Suppressor macrophage treated with lipopolysaccharide for 4 hours (primary cell): ENCODE measurements at places on chromosomes 16 and 17.

GRCh38 chr16:78813661-78814311, 714.3 kb downstream of the WWOX start:
- DNase-seq = no peak

GRCh38 chr17:33436321-33436720, 143.2 kb upstream of the ASIC2 start:
- peak; percentile 1 for DNase-seq

- DNase-seq = peak; percentile 69
These were observed 100.9 kb downstream of the PARN start for GRCh38 chr16:14529010-14529669.

- DNase-seq = no peak
These were observed 6.2 kb downstream of the GGA2 start for GRCh38 chr16:23504076-23504452.

DNA sequence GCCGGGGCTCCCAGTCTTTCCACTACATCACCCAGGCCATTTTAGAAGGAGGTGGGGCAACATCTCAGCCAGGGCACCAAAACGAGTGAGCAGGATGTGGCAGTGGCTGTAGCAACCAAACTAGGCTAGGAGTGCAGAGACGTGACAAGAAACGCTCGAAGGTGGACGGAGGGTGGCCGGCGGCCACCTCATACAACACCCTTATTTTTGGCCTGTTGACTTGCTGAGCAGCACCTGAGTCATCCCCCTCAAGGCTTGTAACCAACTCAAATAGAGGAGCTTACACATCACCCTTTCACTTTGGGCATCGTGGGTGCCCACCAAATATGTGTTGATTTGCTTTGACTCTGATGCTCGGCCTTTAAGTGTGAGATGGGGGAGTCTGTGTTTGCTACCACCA, 23.7 kb upstream of the SOX9 start:
- DNase-seq = no peak

DNA sequence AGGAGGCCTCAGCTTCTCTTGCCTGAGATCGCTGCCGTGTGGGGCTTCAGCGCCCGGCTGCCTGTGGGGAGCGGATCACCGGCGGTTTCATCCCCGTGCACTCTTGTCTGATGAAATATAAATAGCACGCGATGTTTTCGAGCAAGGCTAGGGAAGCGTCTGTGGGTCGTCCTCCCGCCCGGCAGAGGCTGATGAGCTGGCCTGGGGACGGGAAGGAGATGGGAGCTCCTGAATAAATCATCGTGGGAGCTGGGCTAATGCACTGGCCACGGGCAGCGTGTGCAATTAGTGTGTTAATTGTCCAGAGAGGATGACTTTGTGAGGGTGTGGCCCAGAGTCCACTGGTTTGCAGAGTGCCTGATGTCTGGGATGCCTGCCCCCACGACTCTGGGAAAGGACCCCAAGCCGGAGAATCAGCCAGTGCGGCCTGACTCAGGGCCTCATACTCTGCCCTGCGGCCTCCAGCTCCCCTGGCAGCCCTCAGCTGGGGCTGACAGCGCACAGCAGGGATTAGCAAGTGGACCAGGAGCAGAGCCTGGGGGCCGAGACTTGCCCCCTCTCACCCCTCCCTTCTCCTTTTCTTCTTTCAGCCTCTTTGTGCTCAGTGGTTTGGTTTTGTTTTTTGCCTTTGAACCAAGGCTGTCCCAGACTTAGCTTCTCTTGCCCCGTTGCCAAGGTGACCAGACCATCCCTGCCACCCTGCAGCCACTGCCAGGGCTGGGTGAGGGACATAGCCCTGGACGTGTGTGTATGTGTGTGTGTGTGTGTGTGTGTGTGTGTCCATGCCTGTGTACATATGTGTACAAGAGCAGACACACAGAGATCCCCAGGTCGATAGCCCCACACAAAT, 21.4 kb downstream of the KCNJ12 start:
- DNase-seq = no peak

DNA sequence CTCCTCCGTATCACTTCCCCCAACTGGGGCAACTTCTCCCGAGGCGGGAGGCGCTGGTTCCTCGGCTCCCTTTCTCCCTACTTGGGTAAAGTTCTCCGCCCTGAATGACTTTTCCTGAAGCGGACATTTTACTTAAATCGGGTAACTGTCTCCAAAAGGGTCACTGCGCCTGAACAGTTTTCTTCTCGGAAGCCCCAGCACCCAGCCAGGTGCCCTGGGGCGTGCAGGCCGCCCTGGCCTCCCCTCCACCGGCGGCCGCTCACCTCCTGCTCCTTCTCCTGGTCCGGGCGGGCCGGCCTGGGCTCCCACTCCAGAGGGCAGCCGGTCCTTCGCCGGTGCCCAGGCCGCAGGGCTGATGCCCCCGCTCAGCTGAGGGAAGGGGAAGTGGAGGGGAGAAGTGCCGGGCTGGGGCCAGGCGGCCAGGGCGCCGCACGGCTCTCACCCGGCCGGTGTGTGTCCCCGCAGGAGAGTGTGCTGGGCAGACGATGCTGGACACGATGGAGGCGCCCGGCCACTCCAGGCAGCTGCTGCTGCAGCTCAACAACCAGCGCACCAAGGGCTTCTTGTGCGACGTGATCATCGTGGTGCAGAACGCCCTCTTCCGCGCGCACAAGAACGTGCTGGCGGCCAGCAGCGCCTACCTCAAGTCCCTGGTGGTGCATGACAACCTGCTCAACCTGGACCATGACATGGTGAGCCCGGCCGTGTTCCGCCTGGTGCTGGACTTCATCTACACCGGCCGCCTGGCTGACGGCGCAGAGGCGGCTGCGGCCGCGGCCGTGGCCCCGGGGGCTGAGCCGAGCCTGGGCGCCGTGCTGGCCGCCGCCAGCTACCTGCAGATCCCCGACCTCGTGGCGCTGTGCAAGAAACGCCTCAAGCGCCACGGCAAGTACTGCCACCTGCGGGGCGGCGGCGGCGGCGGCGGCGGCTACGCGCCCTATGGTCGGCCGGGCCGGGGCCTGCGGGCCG, 1.6 kb downstream of the HIC1 start:
- peak; percentile 48 for DNase-seq

- DNase-seq = no peak
These were observed 677 bp upstream of the ZNHIT3 start for GRCh38 chr17:36485805-36486203.

DNA sequence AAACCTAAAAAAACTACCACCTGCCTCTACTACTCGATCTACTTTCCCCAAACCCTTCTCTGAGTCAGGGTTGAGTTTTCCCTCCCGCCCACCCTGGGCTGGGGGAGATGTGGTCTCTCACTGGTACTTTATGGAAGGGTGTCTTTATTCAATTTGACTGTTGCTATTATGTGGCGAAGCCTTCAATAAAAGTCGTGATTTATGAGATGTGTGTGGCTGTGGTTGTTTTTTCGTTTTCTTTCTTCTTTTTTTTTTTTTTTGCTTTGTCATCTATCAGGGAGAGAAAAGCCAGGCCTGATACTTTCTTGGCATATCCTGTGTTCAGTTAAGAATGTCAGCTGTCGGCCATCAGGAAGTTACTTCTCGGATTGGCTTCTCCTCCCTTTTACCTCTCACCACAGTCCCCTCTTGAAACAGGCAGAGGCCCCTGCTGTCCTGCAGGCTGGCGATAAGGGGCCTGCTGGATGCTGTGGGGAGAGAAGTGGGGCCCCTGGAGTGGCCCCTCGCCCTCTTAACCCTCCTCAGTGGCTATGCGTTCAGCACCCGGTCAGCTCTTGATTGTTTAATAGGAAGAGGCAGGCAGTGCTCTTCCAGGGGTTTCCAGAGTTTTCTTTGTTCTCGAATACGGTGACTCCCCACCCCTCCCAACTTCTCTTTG, 123.0 kb downstream of the MSI2 start:
- no peak for DNase-seq

GRCh38 chr17:15479703-15480102, 12.3 kb upstream of the CDRT4 start:
- no peak for DNase-seq

- DNase-seq = peak; percentile 63
These were observed 14.9 kb upstream of the STAT3 start for GRCh38 chr17:42403150-42403549.

DNA sequence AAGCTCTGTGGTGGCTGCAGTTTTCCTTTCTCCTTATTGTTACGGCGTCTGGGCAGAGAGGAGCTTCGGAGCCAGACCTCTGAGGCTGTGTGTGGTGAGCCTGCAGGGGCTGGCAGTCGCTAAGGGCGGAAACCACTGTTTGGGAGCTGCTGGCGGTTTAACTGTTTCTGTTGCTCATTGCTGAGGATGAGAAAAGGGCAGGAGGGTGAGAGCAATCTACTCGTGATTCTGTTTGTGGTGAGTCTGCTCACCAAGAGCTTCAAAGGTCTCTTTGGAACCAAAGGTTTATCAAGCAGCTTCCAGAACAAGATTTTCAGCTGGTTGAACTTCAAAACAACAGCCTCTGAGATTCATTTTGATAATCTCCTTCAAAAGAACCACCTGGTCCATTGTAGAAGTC, 143.9 kb downstream of the ANKFN1 start:
- peak; percentile 19 for DNase-seq

DNA sequence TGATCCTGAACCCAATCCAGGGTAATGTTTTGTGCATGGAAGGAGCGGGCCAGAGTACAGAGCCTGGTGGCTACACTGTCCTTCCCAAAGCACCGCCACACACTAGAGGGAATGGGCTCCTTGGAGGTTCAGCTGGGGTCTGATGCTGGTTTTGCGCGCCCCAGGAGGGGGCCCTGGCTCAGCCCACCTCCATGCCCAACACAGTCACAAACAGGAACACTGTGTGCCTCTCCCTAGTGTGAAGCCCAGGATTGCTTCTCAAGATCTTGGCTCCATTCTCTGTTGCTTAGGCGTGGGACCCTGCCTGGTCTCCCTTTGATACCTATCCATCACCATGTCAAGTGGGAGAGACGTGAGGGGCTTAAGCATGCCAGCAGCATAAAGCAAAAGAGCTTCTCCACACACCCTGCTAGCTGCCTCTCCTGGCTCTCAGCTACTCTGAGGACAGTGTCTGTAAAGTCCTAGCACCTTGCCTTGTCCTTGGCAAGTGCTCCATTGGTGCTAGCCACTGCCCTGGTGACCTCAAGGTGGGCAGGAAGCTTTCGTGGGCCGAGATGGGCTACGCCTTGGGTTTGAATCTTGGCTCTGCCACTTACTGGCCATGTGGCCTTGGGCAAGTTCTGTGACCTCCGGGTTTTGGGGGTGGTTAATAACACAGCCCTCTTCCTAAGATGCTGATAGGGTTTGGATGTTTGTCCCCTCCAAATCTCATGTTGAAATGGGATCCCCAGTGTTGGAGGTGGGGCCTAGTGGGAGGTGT, 122.2 kb downstream of the C16orf78 start:
- no peak for DNase-seq

GRCh38 chr17:33120103-33120502, 128.5 kb downstream of the SPACA3 start:
- DNase-seq = no peak

GRCh38 chr16:24953306-24953705, 61.9 kb downstream of the ARHGAP17 start:
- peak; percentile 9 for DNase-seq

- DNase-seq = peak; percentile 16
These were observed 20.5 kb upstream of the SDR42E2 start for GRCh38 chr16:22141767-22142166.

DNA sequence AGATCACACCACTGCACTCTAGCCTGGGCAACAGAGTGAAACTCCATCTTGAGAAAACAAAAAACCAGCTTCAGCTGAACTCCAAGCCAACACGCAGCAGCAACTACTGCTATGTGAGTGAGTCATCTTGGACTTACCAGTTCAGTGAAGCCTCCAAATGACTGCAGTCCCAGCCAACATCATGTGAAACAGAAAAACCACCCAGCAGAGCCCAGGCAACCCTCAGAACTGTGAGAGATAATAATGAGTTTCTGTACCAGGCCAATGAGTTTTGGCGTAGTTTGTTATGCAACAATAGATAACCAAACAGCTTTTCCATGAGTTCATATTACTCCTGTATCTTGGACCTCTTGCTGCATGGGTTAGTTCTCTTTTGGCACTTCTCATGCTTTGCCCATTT, 23.3 kb downstream of the PHF12 start:
- no peak for DNase-seq

- DNase-seq = peak; percentile 60
These were observed 14.4 kb upstream of the GPRC5B start for GRCh38 chr16:19898924-19899604.

DNA sequence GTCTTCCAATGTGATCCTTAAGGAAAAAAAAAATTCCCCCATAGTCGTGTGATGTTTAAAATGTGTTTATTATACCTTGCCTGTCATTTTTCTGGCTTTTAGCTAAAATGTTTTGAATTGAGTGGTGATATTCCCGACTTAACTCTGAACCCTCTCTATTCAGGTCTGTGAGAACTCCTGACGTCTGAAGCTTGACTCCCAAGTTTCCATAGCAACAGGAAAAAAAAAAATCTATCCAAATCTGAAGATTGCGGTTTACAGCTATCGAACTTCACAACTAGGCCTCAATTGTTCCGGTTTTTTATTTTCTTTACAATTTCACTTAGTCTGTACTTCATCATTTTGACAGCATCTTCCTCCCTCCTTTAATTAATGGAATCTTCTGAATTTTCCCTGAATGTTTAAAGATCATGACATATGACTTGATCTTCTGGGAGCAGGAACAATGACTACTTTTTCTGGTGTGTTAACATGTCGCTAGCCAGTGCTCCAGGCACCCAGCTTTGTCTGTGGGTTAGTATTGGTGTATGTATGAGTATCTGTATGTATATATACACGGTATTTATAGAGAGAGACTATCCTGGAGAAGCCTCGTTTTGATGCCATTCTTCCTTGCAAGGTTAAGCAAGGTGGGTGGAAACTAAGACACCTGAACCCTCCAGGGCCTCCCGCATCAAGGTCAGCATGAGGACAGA, 12.8 kb upstream of the HSBP1 start:
- no peak for DNase-seq

- no peak for DNase-seq
These were observed 7.4 kb downstream of the ADAP2 start for GRCh38 chr17:30929081-30929633.

GRCh38 chr17:61635913-61636432, 45.0 kb upstream of the NACA2 start:
- DNase-seq = peak; percentile 69

- DNase-seq = no peak
These were observed 403 bp downstream of the TEPSIN start for GRCh38 chr17:81238490-81238814.

DNA sequence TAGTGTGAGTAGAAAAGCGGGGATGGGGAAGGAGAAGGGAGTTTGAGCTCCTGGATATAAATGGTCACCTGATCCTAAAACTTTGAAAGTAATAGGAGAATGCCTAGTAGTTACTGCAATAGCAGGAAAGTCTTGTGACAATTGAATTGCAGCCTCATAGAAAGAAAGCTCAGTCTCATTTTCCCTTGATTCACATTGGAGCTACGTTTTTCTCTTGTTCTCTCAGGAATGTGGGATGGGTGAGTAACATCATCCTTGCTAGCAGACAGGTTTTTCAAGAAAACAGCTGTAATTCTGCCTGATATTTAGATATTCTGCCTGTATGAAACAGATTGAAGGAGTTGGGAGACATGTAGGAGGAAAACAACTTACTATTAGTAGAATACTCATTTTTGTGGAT, 25.3 kb downstream of the SF3B3 start:
- DNase-seq = no peak
